ENCODE measurements at places on chromosomes 3 and 15. TPM values are rescaled to one million over a fixed set of nuclear protein-coding genes. Genes with fewer than 3 reads are reported as not detected.

- H3K36me3 ChIP-seq = no peaks in the 10 kb centered on the region
- H3K4me1 ChIP-seq = no peaks in the 10 kb centered on the region
- H3K27ac ChIP-seq = no peak overlapping the region
- peaks cover 2% of the 10 kb centered on the region for H3K27me3 ChIP-seq
- no peak overlapping the region for H3K4me3 ChIP-seq
Measured at GRCh38 chr3:110685630-110686029, 386.0 kb upstream of the NECTIN3 start.

GRCh38 chr15:80059786-80060355 lies 395 bp downstream of the ZFAND6 start:
- no peak for DNase-seq
- H3K27ac ChIP-seq = peak overlapping the region; percentile 95
- H3K27me3 ChIP-seq = no peaks in the 10 kb centered on the region
- H3K4me3 ChIP-seq = peak overlapping the region; percentile 96
- H3K4me1 ChIP-seq = peaks cover 32% of the 10 kb centered on the region

DNA sequence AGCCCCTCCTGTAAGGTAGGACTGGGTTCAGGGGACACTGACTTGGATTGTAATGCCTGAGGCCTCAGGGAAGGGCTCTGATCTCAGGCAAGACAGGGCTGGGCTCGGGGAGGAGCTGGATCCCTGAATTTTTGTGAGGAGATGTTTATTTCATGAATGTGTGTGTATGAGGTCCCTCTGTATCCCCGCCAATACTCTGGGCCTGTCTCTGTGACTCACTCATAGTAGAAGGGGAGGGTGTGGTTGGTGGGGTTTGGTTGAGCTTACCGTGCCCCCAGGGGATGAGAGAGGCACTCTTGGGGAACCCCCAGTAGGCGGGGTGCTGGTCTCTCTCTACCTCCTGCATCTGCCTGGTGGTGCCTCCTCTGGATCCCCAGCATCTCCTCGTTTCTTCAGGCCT lies 28.1 kb downstream of the RPSA start:
- H3K27me3 ChIP-seq = peaks cover 7% of the 10 kb centered on the region
- H3K4me1 ChIP-seq = no peaks in the 10 kb centered on the region
- no peaks in the 10 kb centered on the region for H3K36me3 ChIP-seq
- no peak for DNase-seq
- no peak overlapping the region for H3K4me3 ChIP-seq

DNA sequence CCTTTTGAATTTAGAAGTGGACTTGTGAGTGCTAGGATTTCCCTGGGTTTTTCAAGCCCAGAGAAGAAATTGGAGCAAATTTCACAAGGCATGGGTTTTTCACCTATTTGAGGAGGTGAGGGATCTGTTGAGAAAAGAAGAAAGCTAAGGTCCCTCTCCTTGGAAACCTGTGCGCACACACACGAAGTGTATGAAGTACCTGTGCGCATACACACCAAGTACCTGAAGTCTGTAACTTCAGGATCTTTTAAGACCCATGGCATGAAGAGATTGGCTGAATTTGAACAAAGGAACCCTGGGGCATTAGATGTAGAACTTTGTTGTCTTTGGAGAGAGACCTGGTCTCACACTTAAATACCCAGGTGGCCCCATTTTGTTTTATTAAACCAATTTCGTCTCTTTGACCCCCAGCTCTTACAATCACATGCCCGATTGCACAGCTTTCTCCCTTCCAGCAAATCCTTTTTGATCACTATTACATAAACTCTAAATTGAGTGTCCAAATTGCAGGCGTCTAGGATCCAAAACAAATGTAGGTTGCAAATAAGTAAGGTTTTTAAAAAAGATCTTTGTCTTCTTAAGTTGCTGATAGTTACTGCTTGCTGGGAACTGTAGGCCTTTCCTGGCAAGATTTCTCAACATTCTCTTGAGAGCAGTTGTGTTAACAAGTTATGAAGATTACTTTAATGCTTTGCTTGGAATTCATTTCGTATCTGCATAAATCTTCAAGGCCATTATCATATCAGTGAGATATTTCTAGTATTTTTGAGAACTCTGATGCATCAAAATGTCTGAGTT lies 64.3 kb downstream of the CMTM8 start:
- H3K27ac ChIP-seq = peak overlapping the region; percentile 82
- H3K36me3 ChIP-seq = peaks cover 10% of the 10 kb centered on the region
- H3K4me1 ChIP-seq = peaks cover 62% of the 10 kb centered on the region
- peak overlapping the region; percentile 64 for H3K4me3 ChIP-seq
- H3K27me3 ChIP-seq = no peaks in the 10 kb centered on the region

DNA sequence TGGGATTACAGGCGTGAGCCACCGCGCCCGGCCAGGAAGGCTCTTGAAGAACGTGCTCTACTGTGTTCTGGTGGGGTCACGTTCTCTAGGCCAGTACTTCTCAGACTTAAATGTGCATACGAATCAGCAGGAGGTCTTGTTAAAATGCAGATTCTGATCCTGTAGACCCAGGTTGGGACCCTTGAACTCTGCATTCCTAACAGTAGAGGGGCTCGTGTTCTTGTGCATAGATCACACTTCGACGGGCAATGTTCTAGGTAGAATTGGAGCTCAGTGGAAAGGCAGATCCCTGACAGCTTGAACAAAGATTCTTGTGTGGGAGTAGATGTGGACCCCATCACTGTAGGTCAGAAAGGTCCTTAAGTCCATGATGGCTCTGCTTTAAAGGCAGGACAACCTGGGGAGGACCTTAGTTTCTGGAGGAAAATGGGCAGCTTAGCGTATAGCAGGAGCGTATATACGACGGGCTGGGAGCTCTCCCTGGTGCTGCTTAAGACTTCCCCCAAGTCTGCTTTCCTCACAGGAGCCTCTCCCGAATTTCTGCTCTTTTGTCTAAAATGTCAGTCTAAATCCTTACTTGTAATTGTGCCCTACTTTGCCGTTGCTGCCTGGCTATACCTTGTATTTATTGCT lies 16.9 kb upstream of the FAM81A start:
- H3K36me3 ChIP-seq = no peaks in the 10 kb centered on the region
- no peak overlapping the region for H3K4me3 ChIP-seq
- no peak for DNase-seq
- H3K4me1 ChIP-seq = peaks cover 12% of the 10 kb centered on the region

- H3K4me1 ChIP-seq = peaks cover 63% of the 10 kb centered on the region
- H3K27me3 ChIP-seq = no peaks in the 10 kb centered on the region
- H3K36me3 ChIP-seq = peaks cover 18% of the 10 kb centered on the region
- H3K27ac ChIP-seq = peak within 1 kb of the TSS; percentile 98
- H3K4me3 ChIP-seq = peak within 1 kb of the TSS; percentile 86
Measured at GRCh38 chr3:15797642-15798303, at the start of gene ANKRD28. Gene ANKRD28 (minus strand): TSS chr3:15797979. CDS start chr3:15796521, 1,458 bp downstream.

GOLGA6A gene
- not detected for total RNA-seq

PLSCR5 gene
- total RNA-seq = not detected

GRCh38 chr3:48352546-48352945 lies 19.1 kb upstream of the SPINK8 start:
- peaks cover 27% of the 10 kb centered on the region for H3K27me3 ChIP-seq
- no peaks in the 10 kb centered on the region for H3K4me1 ChIP-seq
- H3K27ac ChIP-seq = no peak overlapping the region
- DNase-seq = no peak
- no peaks in the 10 kb centered on the region for H3K36me3 ChIP-seq

DNA sequence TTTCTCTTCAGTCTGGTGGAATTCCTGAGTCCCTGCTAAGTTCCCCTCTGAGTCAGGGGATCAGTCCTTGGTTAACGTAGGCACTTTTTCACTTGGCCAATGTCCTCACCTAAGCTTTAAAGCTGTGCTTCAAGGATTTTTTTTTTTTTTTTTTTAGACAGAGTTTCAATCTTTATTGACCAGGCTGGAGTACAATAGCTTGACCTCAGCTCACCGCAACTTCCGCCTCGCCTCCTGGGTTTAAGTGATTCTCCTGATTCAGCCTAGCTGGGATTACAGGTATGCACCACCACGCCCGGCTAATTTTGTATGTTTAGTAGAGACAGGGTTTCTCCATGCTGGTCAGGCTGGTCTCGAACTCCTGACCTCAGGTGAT lies 220.3 kb downstream of the STT3B start:
- H3K36me3 ChIP-seq = peaks cover 2% of the 10 kb centered on the region
- no peak for DNase-seq
- H3K27ac ChIP-seq = no peak overlapping the region
- peaks cover 45% of the 10 kb centered on the region for H3K4me1 ChIP-seq
- H3K4me3 ChIP-seq = no peak overlapping the region
- H3K27me3 ChIP-seq = no peaks in the 10 kb centered on the region

SLC28A2 gene
- total RNA-seq = not detected

- peaks cover 5% of the 10 kb centered on the region for H3K4me1 ChIP-seq
- DNase-seq = no peak
- no peak overlapping the region for H3K4me3 ChIP-seq
- no peaks in the 10 kb centered on the region for H3K36me3 ChIP-seq
Measured at GRCh38 chr15:72382146-72382545, 6.3 kb upstream of the HEXA start.

ZBTB47 gene
- 1.0 TPM for total RNA-seq

SI gene
- not detected for total RNA-seq

- H3K4me1 ChIP-seq = no peaks in the 10 kb centered on the region
- DNase-seq = no peak
- no peaks in the 10 kb centered on the region for H3K27me3 ChIP-seq
- H3K36me3 ChIP-seq = no peaks in the 10 kb centered on the region
Measured at GRCh38 chr15:26890451-26890850, 23.6 kb downstream of the GABRA5 start.

CACNA2D3 gene
- total RNA-seq = not detected

REC114 gene
- not detected for total RNA-seq

PLA2G4E gene
- total RNA-seq = not detected

ITPKA gene
- total RNA-seq = 3.8 TPM

GPR27 gene
- 1.0 TPM for total RNA-seq

SLC7A14 gene
- total RNA-seq = not detected

- H3K36me3 ChIP-seq = no peaks in the 10 kb centered on the region
- H3K4me3 ChIP-seq = no peak overlapping the region
- DNase-seq = no peak
- H3K27ac ChIP-seq = no peak overlapping the region
- no peaks in the 10 kb centered on the region for H3K4me1 ChIP-seq
- no peaks in the 10 kb centered on the region for H3K27me3 ChIP-seq
Measured at GRCh38 chr3:330494-331115, 134.0 kb downstream of the CHL1 start.

SEMA3G gene
- 0.21 TPM for total RNA-seq

- no peak for DNase-seq
- H3K27me3 ChIP-seq = no peaks in the 10 kb centered on the region
- H3K27ac ChIP-seq = no peak overlapping the region
- no peak overlapping the region for H3K4me3 ChIP-seq
- H3K36me3 ChIP-seq = peaks cover 30% of the 10 kb centered on the region
Measured at GRCh38 chr15:76289582-76289981, 21.7 kb downstream of the ETFA start.

DNA sequence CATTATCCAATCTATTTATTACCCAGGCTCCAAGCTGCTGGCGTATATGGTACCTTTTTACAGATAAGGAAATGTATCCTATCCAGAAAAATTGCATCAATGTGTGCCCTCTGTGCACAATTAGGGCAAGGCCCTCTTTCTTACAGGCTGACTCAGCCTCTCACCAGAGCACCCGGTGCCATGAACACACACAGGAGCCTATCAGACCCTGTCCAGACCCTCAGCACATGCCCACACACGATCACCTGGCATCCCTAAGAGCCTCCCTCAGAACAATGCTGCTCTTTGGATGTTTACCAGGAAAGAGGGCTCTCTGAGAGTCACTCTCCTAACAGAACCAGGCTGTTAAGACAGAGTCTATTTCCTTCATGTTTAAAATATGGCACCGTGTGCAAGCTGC lies 460.0 kb upstream of the TBL1XR1 start:
- H3K4me3 ChIP-seq = no peak overlapping the region
- H3K27ac ChIP-seq = no peak overlapping the region
- H3K27me3 ChIP-seq = no peaks in the 10 kb centered on the region

Measured in activated CD4-positive, alpha-beta T cell treated with anti-CD3 and anti-CD28 coated beads, Interleukin-2, amount 10 ng/mL, durations not matched to agents 24 days and 14 days (primary cell).